ENCODE measurements at places on chromosomes 4 and X.
A peak's percentile ranks its signal among the peaks of the same experiment; 100 is the strongest.

- DNase-seq = no peak
Observed at GRCh38 chrX:73267206-73267605, 52.6 kb upstream of the NAP1L2 start.

DNA sequence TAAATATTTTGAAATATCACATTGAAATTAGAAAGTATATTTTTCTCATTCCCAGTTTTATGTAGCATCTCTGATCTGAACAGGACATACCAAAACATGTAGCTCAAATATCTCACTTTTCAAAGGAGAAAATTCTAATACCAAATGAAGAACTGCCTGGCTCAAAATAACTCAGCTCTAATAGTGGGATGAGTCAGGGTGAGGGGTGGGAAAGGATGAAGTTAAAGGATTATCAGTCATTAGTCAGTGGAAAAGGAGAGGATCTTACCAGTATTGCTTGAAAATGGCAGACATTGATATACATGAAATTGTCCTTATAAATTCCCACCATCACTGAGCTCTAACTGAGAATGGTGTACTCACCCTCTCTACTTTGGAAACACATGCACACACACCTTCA lies 803.2 kb downstream of the RAPGEF2 start:
- DNase-seq = no peak

DNA sequence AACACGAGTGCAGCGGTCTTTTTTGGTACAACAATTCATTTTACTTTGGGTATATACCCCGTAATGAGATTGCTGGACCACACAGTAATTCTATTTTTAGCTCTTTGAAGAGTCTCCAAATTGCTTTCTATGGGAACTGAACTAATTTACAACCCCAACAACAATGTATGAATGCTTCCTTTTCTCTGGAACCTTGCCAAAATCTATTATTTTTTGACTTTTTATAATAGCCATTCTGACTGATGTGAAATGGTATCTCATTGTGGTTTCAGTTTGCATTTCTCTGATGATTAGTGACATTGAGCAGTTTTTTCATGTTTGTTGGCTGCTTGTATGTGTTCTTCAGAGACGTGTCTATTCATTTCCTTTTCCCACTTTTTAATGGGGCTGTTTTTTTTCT lies 240.8 kb downstream of the STK32B start:
- DNase-seq = peak; percentile 66

DNA sequence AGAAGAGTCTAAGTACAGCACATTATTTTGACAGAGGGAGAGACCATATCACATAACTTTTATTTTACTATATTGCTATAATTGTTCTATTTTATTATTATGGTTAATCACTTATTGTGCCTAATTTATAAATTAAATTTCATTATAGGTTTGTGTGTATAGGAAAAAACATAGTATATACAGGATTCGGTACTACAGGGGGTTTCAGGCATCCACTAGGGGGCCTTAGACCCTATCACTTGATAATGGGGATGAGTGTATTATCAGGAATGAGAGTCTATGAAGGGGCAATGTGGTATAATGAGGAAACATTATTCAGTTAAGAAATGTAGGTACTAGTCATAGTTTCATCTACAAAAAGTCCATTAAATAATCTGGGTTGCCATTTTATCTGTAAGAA lies 833.1 kb downstream of the C4orf33 start:
- no peak for DNase-seq

DNA sequence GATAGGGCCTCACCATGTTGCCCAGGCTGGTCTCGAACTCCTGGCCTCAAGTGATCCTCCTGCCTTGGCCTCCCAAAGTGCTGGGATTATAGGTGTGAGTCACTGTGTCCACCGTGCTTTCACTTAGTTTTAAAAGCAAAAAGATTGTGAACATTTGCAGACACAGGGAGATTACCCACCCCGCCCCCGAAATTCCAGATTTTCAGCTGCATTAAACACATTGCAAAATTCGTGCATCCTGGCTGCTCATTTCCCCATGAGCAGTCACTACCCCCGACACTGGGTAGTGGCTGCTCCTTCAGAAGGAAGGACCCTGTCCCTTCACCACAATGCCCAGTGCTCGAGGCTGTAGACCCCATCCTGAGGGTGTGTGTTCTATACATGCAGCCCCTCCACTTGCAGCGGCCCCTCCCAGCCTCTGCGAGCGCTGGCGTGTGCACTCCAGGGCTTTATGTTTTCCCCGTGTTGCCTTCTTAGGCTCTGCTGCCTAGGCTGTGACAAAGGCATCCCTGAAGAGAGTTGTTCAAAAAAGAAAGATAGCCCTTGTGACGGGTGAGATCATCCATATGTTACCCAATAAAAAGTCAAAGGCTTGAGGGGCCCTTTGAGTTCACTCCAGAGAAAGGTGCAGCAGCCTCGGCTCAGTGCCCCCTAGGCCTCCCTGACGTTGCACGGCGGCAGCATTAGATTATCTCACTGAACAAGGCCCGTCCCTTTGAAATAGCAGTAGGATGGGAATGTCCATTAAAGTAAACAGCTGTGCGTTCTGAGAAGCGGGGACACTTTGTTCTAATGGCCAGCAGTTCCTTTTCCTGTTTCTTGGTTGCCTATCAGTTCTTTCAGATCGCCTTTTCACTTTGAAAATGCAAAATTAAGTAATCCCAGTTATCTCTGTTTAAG lies 71.6 kb downstream of the SHROOM2 start:
- DNase-seq = no peak

DNA sequence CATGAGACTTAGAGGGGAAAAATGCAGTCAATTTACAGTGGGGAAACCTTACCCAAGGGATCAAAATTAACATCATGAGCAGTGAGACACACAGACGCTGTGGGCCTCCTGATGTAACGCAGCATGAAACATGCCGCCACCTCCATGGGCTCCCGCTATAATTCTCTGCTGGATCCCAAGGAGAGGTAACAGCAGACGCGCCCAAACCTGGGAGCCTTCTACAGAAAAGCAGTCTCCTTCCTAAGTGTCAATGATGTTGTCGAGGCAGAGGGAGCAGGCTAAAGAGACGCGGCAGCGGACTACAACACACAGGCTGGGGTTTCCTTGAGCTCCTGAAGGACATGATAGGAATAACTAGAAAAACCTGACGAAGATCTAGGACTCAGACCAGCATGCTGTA lies 142.3 kb downstream of the AFAP1 start:
- no peak for DNase-seq

- DNase-seq = no peak
Observed at GRCh38 chrX:96430756-96431455, 253.7 kb upstream of the DIAPH2 start.

DNA sequence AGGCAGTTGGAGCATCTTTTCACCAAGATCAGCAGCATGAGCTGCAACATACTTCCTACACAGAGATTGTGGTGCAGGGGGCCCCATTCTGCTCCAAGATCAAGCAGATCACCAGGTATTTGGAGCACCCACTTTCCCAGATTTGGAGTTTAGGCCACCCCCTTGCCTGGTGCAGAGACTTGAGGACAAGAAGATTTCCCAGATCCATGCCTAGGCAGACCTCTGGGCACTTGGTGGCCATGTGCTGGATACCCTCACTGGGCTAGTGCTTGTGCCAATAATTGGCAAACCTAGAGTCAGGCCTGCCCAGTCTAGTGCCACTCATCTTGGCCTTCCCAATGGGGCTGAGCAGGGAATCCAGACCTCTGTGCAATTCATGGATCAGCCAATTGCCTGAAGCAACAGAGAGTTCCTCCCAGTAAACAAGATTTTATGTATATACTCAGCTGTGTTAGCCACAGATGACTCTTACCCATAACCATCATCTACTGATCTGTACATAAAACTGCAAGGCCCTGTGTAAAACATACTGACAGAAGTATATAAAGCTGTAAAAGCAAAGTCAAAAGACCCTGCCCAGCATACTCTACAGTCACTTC lies 228.4 kb upstream of the EMCN start:
- no peak for DNase-seq

GRCh38 chr4:137471895-137472294 lies 60.4 kb downstream of the PCDH18 start:
- no peak for DNase-seq

DNA sequence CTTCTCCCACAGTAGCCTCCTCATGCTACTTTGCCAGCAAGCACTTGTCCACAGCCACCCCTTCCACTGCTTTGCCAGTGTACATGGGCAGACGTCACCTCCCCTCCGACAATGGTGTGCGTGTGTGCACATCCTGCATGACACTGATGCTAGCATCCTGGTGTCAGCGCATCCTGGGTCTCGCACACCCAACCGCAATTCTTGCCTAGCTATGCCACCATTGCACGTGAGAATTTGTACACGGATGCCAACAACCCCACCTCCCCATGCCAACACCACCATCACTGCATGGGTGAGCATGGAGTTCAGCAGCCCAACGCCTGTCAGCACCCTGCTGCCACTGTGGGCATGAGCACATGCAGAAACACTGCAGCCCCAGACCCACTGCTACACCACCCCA lies 550.0 kb downstream of the STPG2 start:
- DNase-seq = no peak

GRCh38 chr4:88628746-88629145 lies 36.5 kb downstream of the HERC3 start:
- no peak for DNase-seq

DNA sequence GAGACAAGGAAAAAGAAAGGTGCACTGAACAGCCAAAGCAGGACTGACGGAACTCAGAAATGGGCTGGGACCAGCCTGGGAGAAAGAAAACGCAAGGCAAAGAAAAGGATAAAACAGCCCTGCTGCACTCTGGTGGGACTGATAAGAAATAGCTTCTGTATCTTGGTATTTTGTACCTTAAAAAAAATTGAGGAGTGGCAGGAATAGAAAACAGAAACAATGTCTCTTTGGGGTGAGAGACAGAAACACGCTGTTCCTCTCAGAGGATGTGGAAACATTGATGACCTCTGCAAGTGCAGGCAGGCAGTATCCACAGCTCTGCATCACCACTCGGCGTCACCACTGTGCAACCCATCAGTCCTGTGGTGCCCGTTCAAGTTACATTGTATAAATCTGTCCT lies 152.5 kb upstream of the SPRY1 start:
- DNase-seq = no peak

DNA sequence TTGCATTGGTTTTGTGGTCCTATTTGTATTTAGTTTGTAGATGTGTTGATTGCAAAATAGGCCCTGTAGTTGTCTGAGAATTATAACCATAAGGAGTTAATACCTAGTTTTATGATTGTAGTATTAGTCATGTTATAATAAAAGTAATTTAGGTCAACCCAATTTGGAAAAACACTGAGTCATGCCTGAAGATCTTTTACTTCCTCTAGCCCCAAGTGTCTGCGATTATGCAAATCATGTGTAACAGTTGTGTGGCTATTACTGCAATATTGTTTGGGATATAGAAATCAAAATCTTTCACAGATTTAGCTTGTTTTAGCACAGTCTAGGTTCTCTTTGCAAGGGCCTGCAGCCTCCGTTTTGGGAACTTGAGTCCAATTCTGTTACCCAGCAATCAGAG lies 12.6 kb downstream of the SRD5A3 start:
- no peak for DNase-seq

DNA sequence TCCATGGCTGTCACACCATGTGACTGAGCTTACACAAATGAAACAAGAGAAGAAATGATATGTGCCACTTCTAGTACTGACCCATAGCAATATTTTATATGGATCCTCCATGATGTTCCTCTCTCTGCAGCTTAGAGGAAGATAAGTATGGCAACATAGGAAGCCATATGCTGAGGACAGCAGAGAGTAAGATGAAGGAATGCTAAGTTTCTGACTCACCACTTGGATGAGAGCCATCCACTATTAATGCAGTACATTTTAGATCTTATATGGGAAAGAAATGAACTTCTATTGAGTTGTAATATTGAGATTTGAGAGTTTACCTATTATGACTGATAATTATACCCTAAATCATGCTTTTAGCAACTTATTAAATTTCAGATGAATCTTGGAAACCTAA lies 386.9 kb upstream of the MAOA start:
- no peak for DNase-seq

DNA sequence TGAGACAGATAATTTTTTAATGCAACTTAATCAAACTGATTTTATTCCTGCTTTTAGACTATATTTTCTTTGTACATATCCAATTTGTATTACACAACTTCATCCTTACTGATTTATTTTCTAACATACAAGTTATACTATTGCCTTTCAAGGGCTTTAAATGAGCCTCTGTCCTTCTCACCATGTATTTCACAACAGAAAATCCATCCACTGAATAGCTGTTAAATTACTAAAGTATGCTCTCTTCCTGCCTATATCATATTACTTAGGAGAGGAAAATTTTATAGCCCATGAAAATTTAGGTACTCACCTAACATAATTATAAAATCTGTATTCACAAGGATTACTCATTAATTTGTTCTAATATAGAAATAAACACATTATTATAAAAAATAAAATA lies 528.6 kb downstream of the ANKRD50 start:
- DNase-seq = no peak

- DNase-seq = no peak
Observed at GRCh38 chr4:29538889-29539646, 1181.1 kb upstream of the PCDH7 start.

GRCh38 chr4:146134761-146135445 lies 40.6 kb upstream of the LSM6 start:
- DNase-seq = peak; percentile 1

GRCh38 chrX:54529552-54530356 lies at the start of gene GNL3L:
Gene GNL3L (plus strand): TSS chrX:54530219. CDS start chrX:54532567, 2,348 bp downstream.
- peak; percentile 87 for DNase-seq

DNA sequence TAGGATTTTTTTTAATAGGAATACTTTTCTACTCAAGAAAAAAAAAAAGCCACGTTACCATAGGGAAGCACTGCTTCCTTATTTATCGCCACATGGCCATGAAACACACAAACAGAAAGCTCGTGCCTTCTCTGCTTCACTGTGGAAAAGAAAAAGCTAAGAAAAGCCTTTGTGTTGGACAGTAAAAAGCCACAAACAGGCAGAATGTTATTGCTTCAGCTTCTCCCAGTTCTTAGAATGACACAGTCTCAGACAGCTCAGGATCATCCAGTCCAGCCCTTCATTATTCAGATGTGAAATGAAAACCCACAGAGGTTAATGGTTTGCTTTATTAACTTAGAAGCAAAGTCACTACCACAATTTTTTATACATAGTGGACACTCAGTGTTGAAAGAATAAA lies 181.6 kb upstream of the NOCT start:
- DNase-seq = peak; percentile 34

DNA sequence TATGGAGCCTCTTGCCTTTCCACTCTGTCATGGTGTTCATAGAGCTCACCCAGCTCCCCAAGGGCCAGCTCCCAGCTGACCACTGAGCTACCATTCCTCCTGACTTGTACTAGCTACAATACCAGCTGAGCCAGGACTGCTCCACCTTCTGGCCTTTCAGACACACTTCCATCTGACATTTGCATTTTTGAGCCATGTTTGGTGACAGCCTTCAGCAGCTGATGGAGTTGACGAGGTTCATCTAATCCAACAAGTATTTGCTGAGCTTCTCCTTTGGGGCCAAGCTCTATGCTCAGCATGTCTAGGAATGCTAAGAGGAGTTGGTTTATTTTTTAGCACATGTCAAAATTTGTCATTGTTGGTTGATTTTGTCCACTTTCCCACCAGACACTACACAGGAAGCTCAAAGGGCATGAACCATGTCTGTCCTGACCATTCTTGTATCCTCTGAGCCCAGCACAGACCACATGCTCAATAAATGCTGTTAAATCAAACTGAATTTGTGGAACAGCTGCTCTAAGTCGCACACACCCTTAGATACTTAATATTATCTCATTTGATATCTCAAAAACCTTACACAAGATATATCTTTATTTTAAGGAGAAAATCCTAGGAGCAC lies 142.6 kb upstream of the PPARGC1A start:
- no peak for DNase-seq

- DNase-seq = no peak
Observed at GRCh38 chrX:13338996-13339515, 19.2 kb upstream of the ATXN3L start.

GRCh38 chr4:59608466-59608865 lies 1591.7 kb upstream of the ADGRL3 start:
- DNase-seq = no peak

- peak; percentile 32 for DNase-seq
Observed at GRCh38 chrX:108036298-108036973, 8.4 kb upstream of the VSIG1 start.

All from NCI-H1417 (cell line).